ENCODE measurements at places on chromosomes 1 and 21.

GRCh38 chr1:157306896-157307295 is 168.7 kb upstream of the ETV3 start:
- no peak for DNase-seq

- DNase-seq = no peak
These were observed 65.9 kb upstream of the GJA5 start for GRCh38 chr1:147826259-147826658.

DNA sequence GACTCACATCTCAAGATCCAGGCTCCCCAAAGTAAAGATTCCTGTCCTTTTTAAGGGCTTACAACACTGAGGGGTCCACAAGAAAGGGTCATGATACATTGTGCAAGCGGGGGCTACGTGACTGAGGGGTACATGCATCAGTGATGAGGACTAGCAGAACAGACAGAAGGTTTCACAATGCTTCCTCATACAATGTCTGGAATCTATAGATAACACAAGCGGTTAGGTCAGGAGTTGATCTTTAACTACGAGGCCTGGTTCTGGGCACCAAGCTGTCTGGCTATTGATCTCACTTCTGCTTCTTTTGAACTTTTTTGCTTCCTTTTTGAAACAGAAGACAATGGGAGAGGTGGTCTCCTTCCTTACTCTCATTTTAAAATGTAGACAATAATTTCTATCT is 718.6 kb downstream of the AMY1C start:
- DNase-seq = no peak

GRCh38 chr1:53508991-53509666 is 49.9 kb downstream of the DMRTB1 start:
- no peak for DNase-seq

- DNase-seq = no peak
These were observed 109.0 kb upstream of the KCTD3 start for GRCh38 chr1:215458104-215458503.

GRCh38 chr1:66339944-66340343 is 194.0 kb upstream of the SGIP1 start:
- no peak for DNase-seq

- no peak for DNase-seq
These were observed 15.7 kb downstream of the ATPAF1 start for GRCh38 chr1:46652321-46653100.

DNA sequence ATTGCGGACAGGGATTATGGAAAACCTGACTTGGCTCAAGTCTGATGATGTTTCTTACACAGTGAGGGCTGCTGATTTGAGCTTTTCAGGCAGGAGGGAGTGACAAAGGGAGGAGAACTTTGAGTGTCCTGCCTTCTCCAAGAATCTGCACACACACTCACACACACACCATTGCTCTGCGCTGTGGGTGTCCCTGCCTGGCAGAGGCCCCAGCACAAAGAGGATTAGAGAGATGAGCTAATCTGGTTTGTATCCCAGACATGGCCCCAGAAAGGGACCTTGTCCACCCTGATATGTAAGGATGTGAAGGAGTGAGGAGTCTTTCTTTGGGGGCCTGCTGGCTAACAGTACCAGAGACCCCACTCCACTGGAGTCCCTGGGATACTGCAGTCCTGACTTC is 5.9 kb upstream of the WNT2B start:
- no peak for DNase-seq

DNA sequence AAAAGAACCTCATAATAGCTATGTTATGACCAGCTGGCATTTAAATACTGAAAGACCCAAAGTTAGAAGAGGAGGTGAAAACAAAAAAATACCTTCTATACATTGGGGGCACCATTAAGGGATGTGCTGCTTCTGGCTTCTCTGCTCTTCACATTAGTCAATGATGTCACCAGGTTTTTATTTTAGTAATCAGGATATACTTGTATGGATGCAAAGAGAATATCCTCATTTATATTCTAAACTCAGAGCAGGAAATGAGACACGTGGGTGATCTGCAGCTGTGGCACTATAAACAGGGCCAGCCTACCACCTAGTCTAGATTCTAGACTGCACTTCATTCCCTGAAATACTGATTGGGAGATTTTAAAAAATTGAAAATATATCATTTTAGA is 51.2 kb downstream of the WLS start:
- DNase-seq = no peak

DNA sequence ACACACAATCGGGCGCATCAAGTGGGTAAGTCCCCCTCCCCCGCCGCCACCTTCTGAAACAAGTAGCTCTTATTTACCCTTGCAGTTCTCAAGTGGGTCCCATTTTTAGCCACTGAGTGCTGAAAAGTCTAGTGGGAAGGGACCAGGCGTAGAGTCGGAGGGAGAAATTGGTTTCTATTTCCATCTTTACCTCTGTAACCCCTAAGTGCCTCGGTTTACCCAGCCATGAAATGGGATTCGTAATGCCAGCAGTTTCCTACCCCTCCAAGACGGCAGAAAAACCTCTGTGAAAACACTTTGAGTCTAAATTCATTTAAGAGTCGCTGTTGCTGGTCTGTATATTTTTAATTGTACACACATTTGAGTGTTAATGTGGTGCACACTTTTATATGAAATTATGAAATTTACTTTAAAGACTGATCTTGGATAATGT is 928 bp downstream of the TLCD4 start:
- no peak for DNase-seq

- DNase-seq = peak; percentile 15
These were observed 122.8 kb upstream of the IVNS1ABP start for GRCh38 chr1:185439727-185440415.

DNA sequence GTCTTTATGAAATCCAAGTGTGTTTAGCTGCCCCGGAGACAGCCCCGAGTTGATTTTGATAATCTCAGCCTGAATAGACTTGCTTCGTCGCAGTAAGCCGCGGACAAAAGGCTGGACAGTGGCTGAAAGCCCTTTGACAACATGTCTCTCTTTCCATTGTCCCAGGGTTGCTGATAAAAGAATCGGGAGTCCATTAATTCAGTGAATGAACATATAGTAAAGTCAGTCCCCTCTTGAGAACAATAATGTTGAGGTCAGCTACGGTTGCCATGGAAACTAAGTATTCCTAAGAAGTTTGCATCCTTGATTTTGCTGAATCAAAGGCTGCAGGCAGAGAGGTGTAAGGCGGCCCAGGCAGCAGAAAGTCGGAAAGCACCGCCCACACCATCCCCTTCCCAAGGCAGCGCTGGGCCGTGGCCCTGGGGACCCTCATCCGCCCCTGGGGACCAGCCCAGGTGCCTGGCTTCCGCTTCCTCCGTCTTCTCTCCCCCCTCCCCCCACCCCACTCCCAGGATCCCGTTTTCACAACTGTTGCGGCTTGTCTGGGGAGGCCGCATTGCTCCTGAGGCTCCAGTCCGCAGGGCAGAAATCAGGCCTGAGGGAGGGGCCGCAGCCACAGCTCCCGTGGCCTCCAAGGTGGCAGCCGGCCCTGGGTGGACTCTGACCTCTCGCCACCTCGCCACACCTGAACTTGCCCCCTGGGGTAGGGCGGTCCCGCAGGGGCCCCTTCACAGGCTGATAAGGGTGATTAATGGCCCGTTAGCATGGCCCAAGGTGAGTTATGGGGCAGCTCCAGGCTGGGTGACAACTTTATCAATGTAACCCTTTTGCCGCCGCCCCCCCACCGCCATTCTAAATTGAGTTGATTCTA is 180.9 kb downstream of the PRDM16 start:
- no peak for DNase-seq

- no peak for DNase-seq
These were observed 829 bp downstream of the SPEN start for GRCh38 chr1:15848143-15848928.

GRCh38 chr1:109595531-109595930 is 23.9 kb downstream of the GNAT2 start:
- no peak for DNase-seq

- DNase-seq = no peak
These were observed 80.2 kb upstream of the F3 start for GRCh38 chr1:94621802-94622201.

DNA sequence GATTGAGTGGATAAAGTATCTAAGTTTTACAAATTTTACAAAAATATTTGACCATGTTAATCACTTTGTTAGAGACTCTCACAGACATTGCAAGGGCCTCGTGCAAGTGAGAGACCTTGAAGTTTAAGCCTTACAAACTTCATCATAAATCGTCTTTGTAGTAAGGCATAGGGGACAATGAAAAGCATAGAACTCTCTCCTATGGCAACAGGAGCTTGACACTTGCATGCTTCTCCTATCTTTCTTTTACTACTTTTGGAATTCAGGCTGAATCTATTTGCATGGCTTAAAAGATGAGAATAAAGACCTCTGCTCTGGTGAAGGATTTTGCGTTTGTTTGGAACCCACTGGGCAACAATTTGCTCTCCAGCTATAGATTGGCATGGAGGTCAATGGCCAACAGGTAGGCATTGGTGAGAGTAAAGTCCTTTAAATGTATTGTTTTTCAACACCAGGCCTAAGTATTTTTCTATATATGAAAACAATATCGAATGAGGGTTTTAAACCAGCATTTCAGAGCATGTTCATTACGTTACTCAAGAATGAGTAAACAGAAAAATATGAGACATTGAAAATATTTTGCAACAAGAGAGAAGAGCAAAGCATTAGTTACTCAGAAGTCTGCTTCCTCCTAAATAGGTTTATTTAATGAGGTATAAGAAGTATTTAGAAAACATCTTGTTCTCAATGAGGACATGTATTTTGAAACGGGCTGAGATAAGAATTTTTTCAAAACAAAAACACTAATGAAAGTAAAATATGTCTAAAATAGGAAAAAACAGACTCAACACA is 192.2 kb downstream of the TGFB2 start:
- DNase-seq = peak; percentile 26

GRCh38 chr1:151520359-151520758 is 9.2 kb downstream of the CGN start:
- no peak for DNase-seq

- no peak for DNase-seq
These were observed 21.3 kb upstream of the EFHD2 start for GRCh38 chr1:15388201-15388880.

GRCh38 chr1:185105121-185105520 is 51.6 kb downstream of the TRMT1L start:
- DNase-seq = no peak

GRCh38 chr21:22076471-22076870 is 1078.3 kb downstream of the NCAM2 start:
- no peak for DNase-seq

DNA sequence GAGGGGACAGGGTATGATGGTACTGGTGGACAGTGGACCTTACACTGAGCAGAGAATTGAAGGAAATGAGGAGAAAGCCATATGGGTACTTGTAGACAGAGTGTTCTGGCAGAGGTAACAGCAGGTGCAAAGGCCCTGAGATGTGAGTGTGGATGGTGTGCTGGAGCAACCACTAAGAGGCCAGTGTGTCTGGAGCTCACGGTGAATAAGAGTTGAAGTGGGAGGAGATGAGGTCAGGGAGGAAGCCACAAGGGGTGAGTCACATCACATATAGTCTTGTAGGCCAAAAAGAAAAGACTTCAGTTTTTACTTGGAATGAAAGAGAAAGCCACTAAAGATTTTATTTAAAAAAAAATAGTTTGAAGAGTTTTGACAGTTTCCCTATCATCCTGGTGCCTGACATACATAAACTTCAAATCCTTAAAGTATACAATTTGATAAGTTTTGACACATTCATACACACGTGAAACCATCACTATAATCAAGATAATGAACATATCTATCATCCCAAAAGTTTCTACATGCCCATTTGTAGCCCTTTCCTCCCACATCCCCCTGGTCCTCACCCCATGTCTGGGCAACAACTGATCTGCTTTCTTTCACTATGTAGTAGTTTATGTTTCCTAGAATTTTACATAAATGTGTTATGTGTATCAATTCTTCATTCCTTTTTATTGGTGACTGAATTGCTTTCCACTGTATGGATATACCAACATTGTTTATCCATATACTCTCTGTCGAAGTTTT is 148.4 kb downstream of the GPATCH2 start:
- DNase-seq = peak; percentile 53

DNA sequence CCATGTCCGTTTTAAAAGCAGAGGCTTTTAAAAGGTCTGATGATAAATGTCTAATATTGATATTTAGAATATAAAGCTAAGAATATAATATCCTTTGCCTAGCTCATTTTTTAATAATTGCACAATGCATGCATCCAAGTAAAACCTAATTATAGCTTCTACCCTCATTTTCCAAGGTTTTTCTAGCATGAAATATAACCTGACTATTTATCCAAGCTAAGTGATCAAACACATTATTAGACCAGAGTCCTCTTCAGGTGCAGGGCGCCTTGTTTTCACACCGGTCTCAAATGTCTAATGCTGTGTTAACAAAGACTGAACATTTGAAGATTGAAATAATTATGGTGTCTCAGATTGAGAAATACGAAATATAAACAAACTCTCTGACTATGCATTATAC is 648.9 kb upstream of the CXADR start:
- DNase-seq = no peak

GRCh38 chr21:19065164-19065563 is 661.6 kb upstream of the TMPRSS15 start:
- DNase-seq = no peak

DNA sequence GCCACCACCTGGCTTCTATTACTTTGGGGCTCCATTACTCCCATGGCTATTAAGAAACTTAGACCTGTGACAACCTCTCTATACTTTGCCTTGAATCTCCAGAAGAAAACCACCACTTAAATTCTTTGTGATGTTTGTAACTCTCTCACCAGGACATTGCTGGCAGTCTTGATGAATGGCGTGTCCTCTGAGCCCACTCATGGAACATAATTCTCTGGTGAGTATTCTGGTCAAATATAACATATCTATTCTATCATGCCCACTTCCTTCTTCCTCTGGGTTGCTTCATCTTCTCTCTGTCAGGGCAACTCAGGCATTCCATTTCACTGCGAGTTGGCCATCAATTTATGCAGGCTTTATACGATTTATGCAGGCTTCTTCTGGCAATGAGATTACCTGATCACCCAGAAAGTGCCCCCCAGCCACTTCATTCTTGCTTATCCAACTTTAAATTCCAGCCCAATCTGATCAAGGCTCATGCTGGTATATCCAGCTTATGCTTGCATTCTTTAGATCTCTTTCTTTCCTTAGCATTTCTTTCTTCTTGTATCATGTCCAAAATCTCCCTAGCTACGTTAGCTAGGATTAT is 112.0 kb upstream of the CHRM3 start:
- no peak for DNase-seq

GRCh38 chr1:216822480-216822879 is 99.3 kb upstream of the ESRRG start:
- DNase-seq = no peak

DNA sequence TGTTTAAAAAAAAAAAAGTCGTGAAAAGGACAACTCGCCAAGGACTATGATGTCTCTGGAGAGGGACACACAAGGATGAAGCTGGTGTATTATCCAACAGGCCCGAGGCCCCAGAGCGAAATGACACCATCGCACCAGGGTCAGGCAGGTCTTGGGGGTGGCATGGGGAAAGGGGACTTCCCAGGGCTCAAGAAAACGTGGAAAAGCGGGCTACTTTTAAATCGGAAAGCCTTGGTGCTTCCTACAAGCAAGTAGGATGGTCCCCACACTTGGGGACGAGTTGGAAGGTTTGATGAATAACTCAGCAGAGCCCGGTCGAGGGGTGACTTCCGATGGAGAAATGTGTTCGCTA is 505 bp upstream of the GNPAT start:
- DNase-seq = no peak
